ENCODE measurements at places on chromosomes 4 and X.

- DNase-seq: no peak
Measured at GRCh38 chr4:134632056-134632455, 430.5 kb upstream of the PABPC4L start.

GRCh38 chr4:162461952-162462351, 298.2 kb upstream of the FSTL5 start:
- no peak for DNase-seq

DNA sequence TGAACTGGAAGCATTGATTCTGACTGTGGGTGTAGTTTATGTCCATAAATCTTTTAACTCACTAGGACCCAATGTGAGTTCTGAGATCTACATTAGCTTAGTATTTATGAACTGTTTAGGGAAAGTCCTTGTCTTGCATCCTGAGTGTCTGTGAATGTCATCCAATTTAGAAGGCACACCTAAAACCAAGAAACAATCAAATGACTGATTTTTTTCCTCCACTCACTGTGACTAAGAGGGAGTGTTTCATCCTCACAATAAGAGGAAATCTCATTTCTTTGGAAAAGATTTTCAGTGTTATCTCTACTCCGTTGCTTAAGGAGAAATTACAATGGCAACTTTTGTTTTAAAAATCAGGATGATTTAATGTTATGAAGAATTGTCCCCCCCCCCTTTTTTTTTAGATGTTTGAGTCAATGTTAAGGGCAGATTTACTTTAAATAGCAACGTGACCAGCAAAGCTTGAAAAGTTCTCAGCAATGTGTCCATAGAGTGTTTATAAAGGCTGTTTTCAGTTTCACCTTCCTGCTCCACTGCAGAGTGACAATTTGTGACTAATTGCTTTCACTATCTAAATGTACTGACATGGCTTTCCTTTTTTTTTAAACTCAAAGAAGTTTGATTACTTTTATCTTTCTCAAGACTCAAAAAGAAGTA, 173.0 kb downstream of the SPCS3 start:
- DNase-seq: no peak

GRCh38 chrX:2765549-2765830, 13.7 kb downstream of the XG start:
- DNase-seq: no peak

- DNase-seq: peak; percentile 67
Measured at GRCh38 chr4:705278-706082, at the start of gene PCGF3. PCGF3 (plus strand) TSS chr4:705832; CDS start chr4:733681, 27,849 bp downstream.

DNA sequence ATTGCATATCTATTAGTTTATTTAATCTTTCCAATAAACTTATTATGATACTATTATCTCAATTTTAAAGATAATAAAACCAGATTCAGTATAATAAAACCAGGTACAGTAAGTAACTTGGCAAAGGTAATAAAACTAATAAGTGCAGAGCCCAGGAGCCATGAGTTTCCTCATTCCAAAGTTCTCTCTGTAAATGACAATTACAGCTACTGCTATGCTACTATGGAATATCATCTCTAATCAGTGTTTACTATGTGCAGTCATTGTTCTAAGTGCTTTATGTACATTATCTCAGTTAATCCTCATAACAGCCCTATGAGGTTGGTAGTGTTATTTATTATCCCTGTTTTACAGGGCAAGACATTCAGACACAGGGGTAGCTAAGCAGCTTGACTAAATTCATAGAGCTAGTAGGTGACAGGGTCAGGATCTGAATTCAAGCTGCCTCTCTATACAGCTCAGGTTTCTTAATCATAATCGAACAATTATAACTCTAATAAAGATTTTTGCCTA, 285.0 kb upstream of the PITX2 start:
- no peak for DNase-seq

GRCh38 chr4:150012851-150013360, 65.3 kb upstream of the DCLK2 start:
- DNase-seq: no peak

GRCh38 chr4:140071806-140072205, 82.2 kb downstream of the MAML3 start:
- DNase-seq: peak; percentile 60

DNA sequence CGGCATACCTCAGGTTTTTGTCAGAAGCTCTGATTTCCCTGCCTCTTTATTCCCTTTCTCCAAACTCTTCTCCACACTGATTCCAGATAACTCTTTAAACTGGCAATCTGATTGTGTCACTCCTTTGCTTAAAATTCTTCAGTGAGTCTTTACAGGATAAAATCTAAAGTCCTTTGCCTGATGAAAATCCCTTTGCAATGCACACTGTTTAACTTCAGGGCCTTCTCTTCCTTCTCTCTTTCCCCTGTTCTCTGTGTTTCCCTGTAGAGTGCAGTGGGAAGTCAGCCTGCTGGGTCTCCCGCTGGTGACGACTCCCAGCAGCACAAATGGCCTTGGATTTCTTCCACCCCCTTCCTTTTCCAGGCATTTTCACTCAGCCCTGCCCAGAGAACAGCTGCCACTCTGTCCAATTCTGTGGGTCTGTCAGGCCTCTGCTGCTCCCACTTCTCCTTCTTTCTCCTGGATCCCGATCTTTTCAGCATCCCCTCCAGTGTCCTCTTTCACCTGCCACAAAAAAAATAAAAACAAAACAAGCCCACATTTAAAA, 189.9 kb upstream of the NWD2 start:
- no peak for DNase-seq

- DNase-seq: no peak
Measured at GRCh38 chr4:26326791-26327190, 6.0 kb downstream of the RBPJ start.

- no peak for DNase-seq
Measured at GRCh38 chrX:11499076-11500044, 166.4 kb downstream of the ARHGAP6 start.

DNA sequence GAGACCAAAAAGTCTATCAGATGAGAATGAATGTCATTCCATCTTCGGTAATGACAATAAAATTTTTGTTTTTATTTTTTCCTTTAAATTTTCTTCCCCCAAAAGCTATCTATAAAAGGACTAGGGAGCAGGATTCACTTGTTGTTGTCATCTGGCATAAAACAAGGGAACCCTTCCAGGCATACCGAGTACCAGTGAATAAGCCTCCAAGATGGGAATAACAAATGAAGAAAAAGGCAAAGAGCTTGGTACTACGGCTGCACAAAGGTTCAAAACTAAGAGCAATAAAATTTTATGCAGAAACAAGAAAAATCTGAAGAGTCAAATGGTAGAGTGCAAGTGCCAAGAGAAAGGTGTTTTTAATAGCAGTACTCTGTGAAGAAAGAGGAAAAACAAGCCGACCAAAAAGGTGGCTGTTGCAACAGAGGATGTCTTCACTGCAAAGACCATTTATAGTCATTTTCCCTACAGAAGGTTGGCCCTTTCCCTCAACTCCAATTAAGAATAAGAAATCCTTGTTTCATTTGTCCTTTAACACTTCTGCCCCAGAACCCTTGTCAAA, 25.8 kb downstream of the PPP3CA start:
- no peak for DNase-seq

- DNase-seq: no peak
Measured at GRCh38 chrX:41276661-41277506, 57.1 kb upstream of the DDX3X start.

- no peak for DNase-seq
Measured at GRCh38 chr4:110310795-110311194, 112.4 kb upstream of the ELOVL6 start.

DNA sequence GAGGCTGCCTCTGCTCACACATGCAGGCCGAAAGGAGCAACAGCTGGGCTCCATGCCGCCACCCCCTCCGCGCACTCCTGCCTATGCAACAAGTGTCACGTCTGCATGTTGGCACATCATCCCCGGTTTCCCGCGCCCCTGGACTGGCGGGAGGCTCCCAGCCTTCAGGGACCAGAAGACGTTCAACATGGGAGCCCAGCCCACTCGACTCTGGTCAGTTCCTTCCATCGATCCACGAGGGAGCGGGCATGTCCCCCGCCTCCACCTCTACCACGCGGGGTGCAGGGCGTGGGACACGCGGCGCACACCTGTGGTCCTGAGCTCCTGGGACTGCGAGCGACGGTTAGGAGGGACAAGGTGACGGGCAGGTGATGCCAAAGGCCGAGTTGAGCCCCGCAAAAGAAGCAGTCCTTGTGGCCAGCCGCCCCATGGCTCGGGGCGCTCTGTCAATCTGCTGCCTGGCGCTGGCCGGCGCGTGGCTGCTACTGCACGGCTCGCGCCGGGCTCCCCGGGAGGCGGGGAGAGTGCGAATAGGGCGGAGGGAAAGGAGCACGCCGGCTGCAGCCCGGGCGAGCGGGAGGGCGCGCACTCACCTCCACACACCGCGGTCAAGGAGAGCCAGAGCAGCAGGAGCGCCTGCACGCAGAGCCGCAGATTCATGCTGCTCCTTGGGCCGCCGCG, 645 bp downstream of the APLN start:
- DNase-seq: no peak

- DNase-seq: no peak
Measured at GRCh38 chrX:21529771-21530170, 128.4 kb downstream of the KLHL34 start.

DNA sequence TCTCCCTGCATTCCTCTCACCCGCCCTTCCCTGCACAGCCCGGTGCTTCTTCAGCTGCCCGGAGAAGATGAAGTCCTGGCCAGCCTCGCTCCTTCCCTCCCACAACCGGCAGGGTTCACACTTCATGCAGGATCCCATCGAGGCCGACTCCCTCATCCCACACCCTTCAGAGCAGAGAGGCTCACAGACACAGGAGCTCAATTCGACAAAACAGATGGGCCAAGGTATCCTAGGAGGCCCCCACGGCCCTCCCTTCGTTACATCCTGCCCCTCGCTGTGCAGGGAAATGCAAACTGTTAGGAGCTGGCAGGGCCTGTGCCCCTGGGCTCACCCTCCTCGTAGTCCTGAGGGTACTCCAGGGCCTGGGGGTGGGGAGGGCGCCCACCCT, 238.1 kb downstream of the DHRSX start:
- DNase-seq: no peak

GRCh38 chr4:35824231-35824630, 420.1 kb downstream of the ARAP2 start:
- no peak for DNase-seq

DNA sequence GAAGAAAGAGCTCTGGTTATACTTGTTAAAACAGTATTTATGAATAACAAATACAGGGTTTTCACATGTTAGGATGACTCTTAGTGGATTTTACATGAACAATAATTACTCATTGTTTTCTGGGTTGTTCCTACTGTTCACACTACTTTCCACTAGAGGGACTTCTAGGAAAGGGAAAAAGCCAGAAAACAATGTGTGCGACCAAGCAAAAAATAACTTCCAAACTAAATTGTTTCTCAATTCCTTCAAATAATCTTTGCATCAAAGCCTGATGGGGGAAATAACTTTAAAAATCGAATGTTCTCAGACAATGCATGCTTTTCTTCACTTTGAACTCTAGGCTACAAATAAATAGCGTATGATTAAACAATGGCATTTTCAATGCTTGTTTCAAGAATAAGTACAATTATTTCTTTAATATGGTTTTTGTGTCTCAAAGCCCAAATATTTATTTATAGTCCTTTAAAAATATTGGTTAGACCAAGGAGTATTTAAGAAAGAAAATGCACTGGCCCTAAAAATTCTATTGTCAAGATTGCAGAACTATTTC, 72.1 kb upstream of the ETNPPL start:
- DNase-seq: no peak

- no peak for DNase-seq
Measured at GRCh38 chrX:116321711-116322110, 114.7 kb upstream of the SLC6A14 start.

- DNase-seq: no peak
Measured at GRCh38 chr4:184268584-184269160, 51.0 kb upstream of the ENPP6 start.

- peak; percentile 64 for DNase-seq
Measured at GRCh38 chr4:70734168-70734954, 12.6 kb downstream of the RUFY3 start.

- no peak for DNase-seq
Measured at GRCh38 chr4:182354867-182355266, 111.7 kb downstream of the TENM3 start.

DNA sequence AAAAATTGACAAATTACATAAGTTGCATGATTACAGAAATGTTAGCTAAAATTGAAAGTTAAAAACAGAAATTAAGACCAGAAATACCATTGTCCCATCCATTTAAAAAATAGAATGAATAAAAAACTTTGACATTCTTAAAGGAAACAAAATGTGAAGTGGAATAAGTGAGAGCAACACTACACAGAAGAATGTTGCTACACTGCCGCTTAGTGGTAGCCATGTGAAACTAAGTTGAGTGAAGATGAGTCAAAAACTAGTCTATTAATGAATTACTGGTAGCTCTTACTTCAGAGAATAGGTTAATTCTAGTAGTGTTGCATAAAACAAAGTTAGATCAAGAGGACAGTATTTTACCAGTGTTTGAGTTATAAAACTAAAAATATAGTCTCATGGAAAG, 571.0 kb upstream of the KLHL4 start:
- DNase-seq: peak; percentile 0

GRCh38 chr4:25163196-25163595, 2.9 kb upstream of the SEPSECS start:
- DNase-seq: peak; percentile 68

DNA sequence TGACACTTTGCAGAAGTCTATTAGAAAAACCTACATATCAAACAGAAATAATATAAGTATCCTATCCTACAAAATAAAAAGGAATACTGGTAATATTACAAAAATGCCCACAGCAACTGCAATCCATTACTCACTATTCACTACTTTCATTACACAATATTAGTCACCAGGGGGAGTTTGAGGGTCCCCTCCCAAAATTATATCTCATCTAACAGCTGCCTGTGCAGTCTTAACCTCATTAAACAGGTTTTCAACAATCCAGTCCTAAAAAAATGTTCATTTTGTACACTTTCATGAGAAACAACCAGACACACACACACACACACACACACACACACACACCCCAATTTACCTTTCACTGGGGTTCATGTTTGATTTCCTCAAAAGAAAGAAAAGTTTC, 2.9 kb downstream of the CLOCK start:
- no peak for DNase-seq

GRCh38 chr4:173448608-173449379, 49.9 kb upstream of the SCRG1 start:
- no peak for DNase-seq

DNA sequence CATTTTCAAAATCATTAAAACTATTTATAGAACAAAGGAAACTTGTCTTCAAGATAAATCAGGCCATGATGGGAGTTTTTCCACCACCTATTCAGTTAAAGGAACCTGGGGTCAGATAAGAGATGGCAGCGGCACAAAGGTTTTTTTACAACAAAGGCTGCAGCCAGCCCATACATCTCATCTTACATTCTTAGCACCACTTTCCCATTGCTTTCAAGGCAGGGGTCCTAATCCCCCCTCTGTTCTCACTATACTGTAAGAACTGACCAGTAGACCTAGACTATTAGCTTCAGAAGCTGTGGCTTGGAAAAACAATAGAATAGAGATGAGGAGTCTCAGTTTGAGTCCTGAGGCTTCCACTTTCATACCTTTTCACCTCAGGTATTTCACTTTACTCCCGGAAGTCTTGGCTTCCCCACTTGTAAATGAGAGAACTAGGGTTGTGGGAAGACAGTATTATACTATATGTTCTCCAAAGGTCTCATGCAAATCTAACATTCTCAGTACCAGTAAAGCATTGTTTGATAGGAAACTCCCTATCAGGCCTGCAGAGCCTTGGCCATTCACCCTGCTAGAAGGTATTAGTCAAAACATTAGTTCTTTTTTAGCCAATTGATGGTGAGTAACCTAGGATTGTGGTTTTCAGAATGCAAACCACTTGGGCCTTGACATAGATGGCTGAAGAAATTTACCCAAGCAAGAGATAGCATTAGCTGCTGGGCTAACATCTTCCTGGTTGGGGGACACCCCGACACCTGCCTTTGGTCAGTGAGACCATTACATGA, 182.9 kb upstream of the PBDC1 start:
- DNase-seq: no peak
